ENCODE measurements at places on chromosomes 11 and 22.
A peak's percentile ranks its signal among the peaks of the same experiment; 100 is the strongest.

DNA sequence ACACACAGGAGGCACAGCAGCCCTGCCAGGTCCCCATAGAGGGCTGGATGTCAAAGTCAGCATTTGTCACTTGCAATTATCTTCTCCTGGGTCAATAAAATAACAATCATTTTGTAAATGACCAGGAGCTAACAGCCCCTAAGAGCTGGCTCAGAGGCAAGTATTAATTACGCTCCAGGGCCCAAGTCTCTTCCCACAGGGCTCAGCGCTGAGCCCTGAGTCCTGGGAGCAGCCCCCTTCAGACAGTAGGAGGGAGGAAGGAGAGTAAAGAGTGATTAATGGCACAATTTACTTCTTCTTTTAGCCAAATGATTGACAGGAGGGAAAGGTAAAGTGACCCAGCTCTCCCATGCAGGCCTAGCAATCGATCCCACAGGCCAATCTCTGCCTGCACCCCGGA lies 99.0 kb upstream of the DRD2 start:
- no peak for DNase-seq

GRCh38 chr22:46106279-46107022 lies 43.9 kb upstream of the PPARA start:
- no peak for DNase-seq

- no peak for DNase-seq
These were observed 134.2 kb downstream of the RBFOX2 start for GRCh38 chr22:35894464-35894878.

DNA sequence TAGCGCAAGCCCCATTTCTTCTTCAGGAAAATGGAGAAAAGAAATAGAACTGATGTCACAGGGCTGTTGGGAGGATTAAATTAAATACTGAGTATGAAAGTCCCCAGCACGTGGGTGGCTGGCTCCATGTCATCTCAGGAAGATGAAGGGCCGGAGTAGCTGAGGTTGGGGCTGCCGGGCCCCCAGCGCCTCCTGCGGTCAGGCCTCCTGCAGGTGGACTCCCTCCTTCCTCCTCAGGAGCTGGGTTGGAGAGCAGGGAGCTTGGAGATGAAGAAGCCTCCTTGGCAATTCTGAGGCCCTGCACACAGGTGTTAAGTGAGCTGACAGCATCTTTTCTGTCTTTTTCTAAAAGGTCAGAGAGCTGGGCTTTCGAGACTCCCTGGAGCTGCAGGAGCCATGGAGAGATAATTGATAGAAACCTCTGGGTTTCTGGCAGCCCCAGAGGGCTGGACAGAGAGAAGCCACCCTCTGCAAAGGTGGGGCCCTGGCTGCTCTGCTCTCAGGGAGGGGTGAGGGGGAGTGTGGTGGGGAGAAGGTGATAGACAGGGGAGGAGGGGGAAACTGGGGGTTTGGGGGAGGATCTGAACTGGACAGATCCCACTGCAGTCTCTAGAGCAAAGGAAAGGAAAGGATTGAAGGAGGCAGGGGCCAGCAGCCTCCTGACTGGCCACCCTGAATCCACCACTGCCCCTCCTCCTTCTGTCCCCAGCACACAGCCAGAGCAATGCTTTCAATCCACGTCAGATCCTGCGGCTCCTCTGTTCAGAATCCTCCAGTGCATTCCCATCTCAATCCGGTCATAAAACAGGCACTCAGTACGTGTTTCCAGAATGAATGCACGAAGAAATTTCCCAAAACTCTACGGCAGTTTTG lies 210.8 kb downstream of the CEP164 start:
- DNase-seq: no peak

DNA sequence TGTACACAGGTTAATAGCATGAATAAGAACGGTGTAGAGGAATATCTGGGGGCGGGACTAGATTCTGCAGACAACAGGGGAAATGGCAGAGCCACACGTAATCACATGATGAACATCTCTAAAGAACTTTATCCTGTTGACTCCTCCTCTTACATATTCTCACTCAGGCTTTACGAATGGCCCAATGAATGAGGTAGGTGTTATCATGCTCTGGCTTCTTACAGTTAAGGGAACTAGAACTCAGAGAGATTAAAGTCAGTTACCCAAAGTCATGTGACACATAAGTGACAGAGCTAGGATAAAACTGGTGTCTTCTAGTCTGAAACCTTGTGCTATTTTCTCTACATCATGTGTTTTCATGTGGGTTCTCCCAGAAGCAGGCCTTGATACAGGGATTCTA lies 49.0 kb upstream of the BMAL1 start:
- DNase-seq: no peak

- DNase-seq: peak; percentile 41
These were observed 477 bp downstream of the DPAGT1 start for GRCh38 chr11:119100994-119101758.

GRCh38 chr22:30402028-30402765 lies 5.4 kb downstream of the SEC14L2 start:
- no peak for DNase-seq

DNA sequence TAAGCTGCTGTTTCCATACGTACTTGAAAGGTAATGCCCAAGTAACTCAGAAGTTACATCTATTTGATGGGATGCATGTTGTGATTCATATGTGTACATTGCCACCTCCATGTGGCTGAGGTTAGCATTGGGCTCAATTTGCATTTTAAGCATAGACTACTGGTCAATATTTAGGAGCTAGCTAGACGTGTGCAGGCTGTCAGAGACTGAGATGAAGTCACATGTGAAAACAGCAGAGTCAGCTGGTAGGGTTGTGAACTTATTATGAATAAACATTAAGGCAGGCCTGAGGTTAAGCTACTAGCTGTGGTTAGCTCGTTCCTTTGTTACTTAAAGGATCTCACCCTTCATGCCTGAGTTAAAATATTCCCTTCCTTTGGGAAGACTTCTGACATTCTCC lies 114.5 kb upstream of the MTNR1B start:
- no peak for DNase-seq

DNA sequence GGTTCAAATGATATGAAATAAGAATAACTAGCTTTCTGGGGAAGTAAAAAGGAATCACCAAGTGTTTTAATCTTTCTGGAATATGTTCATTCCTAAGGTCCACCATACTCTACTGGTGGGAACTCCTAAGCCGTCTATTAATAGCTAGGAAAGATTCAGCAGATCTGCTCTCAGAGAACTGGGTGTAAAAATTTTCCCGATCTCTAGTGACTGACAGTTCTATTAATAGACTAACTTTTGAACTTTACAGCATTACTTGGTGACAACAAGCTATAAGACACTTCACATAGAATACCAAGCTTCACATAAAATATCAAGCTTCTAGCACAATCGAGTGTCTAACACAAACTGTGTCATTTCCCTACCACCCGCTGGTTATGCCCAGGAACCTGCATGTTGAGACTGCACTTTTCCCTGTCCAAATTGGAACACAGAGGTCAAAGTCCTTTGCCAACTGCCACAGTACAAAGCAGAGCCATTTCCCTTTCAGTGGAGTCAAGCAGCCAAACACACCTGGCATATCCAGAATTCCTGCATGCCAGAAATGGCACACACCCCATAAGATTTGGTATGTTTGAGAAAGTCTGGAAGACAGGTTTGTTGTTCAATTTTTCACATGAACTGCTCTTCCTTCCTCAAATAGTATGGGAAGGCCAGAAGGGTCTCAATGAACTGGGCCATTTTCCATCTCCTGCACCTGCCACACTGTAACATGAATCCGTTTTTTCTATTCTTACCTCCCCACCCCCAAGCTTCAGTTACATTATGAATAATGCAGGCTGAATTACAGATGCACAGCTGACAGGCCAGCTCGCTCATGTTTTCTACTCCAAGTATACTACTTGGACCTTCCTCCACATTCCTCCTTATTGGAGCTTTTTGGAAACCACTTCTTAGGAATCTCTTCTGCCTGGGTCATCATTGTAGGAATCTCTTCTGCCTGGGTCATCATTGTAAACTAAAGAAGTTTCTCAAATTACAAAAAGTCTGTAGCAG lies 3.7 kb downstream of the OSBP start:
- DNase-seq: no peak

DNA sequence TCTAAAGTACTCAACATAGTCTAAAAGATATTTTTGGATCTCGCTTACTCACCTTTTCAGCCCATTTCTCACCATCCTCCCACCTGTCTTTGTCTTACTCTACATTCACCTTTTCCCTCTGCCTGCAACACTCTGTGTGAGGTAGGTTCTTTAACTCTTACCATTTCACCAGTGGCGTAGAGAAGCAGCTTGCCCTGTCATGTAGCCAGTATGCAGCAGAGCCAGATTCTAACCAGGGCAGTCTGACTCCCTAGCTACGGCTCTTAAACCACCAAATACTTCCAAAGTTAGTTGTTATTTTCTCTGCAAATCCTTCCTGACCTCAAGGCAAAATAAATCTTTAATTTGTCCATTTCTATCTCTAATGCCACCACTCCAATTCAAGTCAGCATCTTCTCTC lies 7.5 kb downstream of the ALG8 start:
- no peak for DNase-seq

DNA sequence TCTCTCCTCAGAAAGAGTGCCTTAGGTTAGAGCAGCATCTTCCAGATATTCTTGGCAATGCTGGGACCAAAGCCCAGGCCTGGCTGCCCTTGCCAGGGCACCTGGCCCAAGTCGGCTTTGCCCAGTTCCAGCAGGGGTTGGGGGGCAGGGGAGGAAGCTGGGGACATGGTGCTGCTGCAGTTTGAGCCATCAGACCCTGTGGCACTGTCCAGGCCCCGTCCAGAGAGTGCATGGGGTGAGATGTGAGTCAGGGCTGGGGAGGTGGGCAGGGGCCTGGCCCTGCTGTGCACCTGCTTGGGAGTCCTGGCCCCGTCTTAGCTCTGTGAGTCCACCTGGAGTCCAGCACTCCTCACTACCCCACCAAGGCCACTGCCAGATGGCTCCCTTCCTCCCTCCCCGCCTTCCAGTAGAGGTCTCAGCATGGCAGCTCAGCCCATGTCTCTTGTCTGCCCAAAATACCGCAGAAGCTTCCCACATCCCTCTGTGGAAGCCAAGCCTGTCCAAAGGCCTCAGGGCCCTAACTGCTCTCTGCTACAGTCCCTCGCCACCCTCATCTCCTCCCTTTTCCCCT lies 16.6 kb downstream of the DERL3 start:
- DNase-seq: no peak

GRCh38 chr11:45930031-45930794 lies 7.8 kb downstream of the LARGE2 start:
- DNase-seq: no peak

- DNase-seq: no peak
These were observed 23.9 kb upstream of the LYVE1 start for GRCh38 chr11:10592331-10592730.

DNA sequence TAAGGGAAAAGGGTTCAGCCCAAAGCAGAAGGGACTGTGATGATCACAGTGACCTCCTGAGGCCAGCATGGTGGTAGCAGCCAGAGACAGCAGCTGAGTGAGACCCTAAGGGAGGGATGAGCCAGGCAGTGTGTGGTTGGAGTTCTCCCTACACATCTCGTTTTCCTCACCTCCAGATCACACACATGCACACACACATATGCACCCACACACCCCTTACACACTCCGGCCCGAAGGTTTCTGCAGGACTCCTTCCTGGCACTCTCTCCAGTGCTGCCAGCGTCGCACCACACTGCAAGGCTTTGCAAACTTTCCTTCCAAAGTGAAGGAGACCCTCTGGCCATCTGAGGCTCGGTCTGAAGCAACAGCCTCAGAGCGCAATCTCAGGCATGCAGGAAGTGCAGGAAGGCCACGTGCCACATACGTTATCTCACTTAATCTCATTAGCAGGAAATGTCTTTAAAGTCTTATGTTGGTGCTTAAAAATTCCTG lies 26.9 kb upstream of the TP53I11 start:
- DNase-seq: peak; percentile 68

DNA sequence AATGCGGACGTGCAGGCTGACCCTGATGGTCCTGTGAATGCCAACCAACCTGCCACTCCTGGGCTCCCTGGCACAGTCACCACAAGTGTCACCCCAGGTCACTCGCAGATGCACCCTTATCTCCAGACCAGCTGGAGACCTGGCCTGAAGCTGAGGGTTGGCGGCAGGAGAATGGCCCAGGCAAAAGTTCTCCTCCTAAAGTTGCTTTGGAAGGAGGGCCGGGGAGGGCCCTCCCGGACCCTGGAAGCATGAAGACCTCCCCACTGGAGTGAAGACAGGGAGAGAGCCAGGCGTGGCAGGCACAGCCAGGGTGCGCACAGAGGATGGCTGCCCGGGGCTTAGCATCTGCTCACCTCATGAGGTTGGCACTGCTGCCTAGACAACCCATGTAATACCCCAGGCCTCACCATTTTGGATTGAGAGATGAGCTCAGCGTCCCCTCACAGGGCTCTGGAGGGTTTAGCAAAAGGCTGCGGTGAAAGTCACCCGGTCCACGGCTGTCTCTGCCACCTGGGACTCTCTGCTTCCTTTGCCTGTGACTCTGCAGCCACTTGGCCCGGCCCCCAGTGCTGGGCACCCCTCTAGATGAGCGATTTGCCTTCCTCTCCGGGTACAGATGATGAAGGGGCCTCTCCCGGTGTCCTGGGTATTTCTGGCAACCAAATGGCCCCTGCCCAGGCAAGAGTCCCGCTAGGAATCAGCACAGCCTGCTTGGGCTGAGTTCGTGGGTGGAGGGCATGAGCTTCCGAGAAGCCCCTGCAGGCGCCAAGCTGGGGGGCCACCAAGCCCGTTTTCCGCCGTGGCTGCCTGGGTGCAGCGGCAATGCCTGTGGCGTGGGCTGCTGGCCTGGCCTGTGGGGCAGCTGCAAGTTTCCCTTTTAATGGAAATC lies 48.3 kb upstream of the SEPTIN5 start:
- DNase-seq: no peak

DNA sequence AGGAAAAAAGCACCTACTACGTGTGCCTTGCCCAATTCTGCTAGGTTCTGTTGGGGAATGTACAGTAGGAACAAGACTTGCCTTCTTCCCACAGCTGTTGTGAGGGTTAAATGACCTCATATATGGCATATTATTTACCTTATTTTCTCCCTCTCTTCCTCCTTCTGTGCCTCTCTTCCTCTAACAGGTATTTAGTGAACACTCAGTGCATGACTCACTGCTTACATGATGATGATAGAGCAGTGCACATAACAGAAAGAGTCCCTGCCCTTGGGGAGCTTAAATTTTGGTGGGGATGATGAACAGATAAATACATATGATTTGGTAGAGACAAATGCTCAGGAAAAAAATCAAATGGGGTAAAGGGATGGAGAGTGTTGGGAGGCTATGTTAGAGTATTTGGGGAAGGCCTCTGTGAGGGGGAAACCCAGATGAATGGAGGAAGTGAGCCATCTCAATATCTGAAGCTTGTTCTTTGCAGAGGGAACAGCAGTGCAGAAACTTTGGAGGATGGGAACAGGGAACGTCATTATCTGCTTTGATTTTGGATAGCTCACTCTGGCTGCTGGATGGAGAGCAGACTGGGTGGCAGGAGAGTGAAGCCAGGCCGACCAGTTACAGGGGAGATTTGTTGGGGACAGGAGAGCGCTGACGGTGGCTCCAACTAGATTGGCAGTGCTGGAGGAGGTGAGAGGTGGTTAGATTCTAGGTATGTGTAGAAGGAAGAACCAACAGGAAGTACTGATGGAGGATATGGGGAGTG lies 95.5 kb upstream of the TENM4 start:
- no peak for DNase-seq

- DNase-seq: no peak
These were observed 86.0 kb downstream of the PKNOX2 start for GRCh38 chr11:125250318-125251213.

Data from T-helper 2 cell (primary cell).